ENCODE measurements at places on chromosomes 2 and 18.
A peak's percentile ranks its signal among the peaks of the same experiment; 100 is the strongest.

DNA sequence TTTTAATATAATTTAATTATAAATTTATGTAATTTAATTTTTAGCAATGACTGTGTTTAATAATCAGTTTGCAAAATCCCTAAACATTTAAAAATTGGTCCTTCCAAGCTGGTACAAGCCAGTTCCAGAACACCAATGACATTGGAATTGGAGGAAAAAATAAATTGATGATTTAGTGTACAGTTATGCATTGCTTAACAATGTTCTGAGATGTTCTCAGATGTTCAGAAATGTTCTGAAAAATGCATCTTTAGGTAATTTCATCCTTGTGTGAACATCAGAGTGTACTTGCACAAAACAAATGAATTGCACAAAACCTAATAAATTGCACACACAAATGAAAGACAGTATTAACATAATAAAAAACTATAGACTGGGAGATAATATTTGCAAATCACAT, 95.2 kb downstream of the TRIB2 start:
- DNase-seq, result no peak

DNA sequence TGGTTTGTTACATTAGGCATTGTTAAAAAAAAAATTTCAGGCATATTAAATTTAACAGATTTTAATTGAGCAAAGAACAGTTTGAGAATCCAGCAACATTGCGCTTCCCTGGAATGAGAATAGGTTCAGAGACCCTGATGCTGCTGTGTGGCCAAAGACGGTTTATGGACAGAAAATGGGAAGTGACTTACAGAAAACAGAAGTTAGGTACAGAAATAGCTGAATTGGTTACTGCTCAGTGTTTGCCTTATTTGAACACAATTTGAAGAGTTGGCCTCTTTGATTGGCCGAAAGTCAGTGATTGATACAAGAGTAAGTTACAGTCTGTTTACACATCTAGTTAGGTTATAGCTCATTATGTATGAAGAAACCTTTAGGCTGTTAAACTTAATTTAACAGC, 6.0 kb upstream of the NEDD4L start:
- no peak for DNase-seq

- peak; percentile 18 for DNase-seq
Observed at GRCh38 chr2:210503001-210503623, 26.6 kb upstream of the LANCL1 start.

- no peak for DNase-seq
Observed at GRCh38 chr2:190607657-190608357, 41.1 kb upstream of the NAB1 start.

DNA sequence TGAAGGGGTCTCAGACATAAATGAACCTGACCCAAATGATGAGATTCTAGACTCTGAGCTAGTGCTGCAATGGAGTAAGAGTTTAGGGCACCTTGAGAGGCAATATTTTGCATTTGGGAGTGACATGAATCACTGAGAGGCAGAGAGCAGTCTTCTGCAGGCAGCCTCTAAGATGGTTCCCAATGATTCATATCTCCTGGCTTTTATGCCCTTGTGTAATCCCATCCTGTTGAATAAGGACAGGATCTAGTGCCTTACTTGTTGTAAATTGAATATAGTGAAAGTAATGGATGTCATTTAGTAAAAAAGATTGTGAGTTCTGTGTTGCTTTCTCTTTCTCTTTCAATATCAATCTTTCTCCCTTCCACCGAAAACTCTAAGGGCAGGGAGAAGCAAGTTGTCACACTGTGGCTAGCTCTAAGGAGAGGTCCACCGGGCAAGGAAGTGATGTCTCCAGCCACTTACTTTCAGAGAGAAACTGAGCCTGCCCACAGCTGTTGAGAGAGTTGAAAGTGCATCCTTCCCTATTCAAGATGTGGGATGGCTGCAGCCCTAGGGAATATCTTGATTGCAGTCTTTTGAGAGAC, 144.7 kb downstream of the TRIB2 start:
- no peak for DNase-seq

DNA sequence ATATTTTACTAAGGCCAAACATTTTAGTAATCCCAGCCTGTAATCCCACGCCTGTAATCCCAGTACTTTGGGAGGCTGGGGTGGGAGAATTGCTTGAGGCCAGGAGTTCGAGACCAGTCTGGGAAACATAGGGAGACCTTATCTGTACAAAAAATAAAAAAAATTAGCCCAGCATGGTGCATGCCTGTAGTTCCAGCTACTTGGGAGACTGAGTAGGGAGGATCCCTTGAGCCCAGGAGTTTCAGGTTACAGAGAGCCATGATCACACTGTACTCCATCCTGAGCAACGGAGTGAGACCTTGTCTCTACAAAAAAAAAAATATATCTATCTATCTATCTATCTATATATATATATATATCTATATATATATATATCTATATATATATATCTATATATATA, 19.1 kb downstream of the KLHL23 start:
- no peak for DNase-seq

- peak; percentile 85 for DNase-seq
Observed at GRCh38 chr2:102037681-102038080, 45.9 kb downstream of the IL1R2 start.

Measured in fibroblast of the conjunctiva (primary cell).